ENCODE measurements at places on chromosomes 6 and 20. TPM values are rescaled to one million over a fixed set of nuclear protein-coding genes. Genes with fewer than 3 reads are reported as not detected.

PTCRA gene
- not detected for total RNA-seq

GRCh38 chr6:162313922-162314660 lies 413.5 kb downstream of the PRKN start:
- no peak for DNase-seq

- no peak for DNase-seq
Observed at GRCh38 chr20:50328996-50329898, 138.6 kb downstream of the CEBPB start.

DNA sequence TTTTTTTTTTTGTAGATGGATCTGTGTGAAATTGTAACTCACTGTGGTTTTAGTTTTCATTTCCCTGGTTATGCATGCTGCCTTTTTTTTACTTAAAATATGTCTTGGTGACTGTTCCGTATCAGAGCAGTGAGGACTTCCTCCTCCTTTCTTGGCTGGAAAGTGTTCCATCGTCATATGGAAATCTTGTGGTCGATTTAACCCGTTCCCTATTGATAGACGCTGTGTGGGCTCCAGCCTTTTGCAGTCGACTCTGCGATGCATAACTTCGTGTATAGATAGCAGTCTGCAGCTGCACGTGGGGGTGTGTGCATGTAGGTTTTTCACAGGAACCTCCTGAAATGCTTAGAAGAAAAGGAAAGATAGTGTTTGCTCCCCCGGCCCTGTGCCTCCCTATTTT lies 28.1 kb upstream of the PNPLA1 start:
- no peak for DNase-seq

GRCh38 chr20:35561268-35561667 lies 19.4 kb downstream of the ERGIC3 start:
- DNase-seq, result no peak

- DNase-seq, result no peak
Observed at GRCh38 chr20:40961176-40961575, 67.4 kb upstream of the TOP1 start.

DNA sequence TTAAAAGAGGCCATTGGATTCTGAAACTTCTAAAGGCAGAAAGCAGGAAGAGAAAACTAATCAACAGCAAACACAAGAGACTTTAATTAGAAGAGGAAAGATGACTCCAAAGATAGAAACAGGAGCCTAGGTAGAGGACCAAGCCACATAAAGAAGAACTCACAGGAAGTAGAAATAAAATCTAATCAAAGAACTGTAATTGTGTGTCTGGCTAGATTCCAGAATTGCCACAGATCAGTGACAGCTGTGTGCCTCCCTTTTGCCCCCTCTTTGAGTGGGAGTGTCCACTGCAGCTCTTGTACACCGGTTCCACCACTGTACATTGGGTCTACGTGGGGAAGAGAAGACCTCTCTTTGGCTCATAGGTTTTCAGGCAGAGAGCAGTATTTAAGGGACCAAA lies 22.3 kb upstream of the THEMIS start:
- no peak for DNase-seq

DNA sequence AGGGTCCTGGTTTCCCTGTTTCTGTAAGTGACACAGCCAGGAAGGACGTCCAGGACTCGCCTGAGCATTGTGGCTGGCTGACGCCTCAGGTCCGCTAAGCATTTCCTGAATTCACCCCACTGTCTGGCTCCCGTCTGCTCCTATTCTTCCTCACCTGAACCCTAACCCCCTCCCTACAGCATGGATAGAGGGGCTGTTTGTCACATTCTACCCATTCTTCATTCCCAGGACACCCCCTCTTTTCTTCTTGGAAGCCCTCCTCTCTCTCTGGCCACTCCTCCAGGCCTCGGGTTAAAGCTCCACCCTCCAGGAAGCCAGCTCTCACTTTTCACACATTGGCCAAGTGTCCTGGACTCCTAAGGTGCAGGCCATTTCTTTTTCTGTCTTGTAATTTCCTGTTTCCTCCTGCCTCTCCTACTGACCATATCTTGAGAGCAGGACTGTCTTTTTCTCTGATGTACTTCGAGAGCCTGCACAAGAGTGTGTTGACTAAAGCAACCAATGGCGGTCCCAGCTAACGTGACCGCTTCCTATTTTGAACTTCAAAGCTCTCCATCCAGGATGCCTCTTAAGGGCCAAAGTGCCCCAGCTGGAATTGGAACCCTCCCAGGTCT lies 24.2 kb upstream of the MYMX start:
- no peak for DNase-seq

- no peak for DNase-seq
Observed at GRCh38 chr6:116074732-116075390, 14.2 kb upstream of the FRK start.

- DNase-seq, result no peak
Observed at GRCh38 chr6:167034056-167034455, 34.9 kb downstream of the CEP43 start.

AIF1 gene
- total RNA-seq, result not detected

Data from Caki2 (cell line).